Esophagus squamous epithelium (tissue), 5 donors: ENCODE measurements at places on chromosomes 5 and 9.

GRCh38 chr5:119363936-119364335 lies 8.1 kb downstream of the TNFAIP8 start:
- DNase-seq, result no peak

DNA sequence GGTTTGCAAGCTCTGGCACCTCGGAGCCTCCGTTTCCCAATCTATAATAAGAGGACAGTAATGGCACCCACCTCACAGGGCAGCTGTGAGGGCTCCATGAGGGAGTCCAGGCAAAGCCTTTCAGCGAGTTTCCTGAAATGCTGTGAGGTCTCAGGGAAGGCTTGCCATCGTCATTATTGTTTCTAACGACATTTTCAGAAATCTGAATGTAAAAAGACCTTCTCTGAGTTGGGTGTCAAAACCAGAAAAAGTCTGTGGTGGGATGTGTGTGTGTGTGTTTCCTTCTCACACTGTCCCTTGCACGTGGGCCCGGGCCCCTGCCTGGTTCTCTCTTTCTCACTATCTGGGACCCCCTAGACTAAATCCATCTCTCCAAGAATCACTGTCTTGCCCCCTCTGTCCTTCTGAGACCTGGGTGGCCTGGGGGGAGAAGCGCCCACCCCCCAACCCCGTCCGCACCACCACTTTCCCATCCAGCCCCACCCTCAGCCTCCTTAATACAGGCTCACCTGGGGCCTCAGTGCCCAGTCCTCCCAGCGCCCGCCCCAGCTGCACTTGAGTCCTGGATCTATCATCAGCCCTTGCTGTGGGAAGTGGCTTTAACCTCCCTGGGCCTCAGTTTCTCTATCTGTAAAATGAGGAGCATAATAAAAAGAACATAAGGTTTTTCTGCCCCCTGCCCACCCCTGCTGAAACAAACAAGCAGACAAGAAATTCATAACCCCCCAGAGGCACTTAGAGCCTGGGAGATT lies 180.3 kb downstream of the C9orf50 start:
- no peak for DNase-seq

DNA sequence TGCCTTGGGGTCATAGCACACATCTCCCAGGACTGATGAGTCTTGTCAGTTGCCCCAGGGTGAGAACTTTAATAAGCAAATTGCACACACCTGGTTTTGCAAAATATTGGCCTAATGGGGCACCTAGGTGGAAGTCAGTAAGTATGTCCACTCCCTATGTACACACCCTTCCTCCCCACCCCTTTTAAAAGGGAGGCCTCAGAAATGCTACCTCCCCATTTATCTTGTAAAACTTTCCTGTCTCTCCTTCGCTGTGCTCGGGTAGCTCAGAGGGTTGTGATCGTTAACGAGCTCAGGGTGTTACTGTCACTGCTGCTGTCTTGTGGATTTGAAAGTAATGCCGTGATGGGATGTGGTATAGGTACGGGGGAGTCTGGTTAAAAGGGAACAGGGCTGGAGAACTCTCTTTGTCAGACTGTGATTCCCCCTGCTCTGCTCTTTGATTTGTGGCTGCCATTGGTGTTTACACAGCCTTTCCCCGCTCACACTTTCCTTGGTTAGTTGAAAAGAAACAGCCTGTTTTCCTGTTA lies 26.2 kb downstream of the ZNF462 start:
- no peak for DNase-seq

DNA sequence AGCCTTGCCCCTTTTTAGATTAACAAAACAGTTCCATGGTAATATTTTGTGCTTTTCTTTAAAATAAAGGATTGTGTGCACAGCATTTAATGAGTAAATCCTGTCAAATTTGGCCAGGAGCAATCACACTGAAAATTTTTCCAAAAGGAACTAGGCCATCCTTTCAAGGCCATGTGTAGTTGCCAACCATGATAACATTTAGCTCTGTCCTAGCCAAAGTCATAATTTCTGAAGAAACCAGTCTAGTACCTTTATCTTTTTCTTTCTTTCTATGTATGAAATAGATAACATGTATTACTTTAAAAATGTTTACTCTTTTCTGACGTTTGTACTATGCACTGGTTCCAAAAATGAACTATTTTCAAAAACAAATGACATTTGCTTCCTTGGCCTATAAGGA lies 143.7 kb downstream of the PBX3 start:
- DNase-seq, result no peak

DNA sequence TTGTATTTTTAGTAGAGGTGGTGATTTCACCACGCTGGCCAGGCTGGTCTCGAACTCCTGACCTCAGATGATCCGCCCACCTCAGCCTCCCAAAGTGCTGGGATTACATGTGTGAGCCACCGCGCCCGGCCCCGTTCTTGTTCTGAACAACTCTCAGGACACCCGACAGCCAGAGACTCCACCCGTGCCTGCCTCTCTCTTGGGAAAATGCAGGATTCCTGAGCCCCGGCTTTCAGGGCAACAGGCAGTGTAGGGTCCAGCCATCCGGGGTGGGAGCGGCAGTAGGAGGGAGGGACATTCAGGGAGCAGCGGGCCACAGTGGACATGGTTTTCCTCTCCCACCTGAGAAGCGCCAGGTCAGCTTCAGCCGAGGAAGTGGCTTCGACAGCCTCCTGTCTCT lies 34.4 kb downstream of the NCS1 start:
- DNase-seq, result no peak

DNA sequence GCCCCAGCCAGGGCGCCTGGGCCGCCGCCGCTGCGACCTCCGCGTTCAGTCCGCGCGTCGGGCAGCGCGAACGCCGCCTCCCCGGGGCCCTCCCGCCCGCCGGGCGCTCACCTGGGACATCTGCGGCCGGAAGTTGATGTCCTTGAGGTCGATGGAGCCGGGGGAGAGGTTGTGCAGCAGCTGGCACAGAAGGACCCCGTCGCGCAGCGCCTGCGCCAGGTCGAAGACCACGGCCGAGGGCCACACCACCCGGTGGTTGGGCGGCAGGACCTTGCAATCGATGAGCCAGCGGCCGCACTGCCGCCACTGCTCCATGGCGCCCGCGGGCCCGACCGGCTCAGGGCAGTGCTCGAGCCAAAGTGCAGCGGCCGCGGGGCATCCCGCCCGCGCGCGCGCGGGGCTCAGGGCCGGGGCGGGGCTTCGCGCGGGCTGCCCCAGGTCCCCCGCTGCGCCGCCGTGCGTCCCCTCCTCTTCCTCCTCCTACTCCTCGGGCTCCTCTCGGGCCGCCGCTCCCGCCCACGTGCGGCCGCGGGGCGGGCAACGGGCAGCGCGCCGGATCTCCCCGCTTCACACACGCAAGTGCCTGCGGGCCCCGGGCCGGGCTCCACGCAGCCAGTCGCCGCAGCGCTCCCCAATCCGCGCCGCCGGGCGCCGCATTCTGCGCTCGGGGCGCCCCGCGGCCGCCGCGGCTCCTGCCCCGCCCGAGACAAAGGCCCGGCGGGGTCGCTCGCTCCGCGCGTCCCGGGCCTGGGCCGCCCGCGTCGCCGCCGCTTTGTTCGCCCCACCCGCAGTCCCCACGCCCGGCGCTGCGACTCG lies at the start of gene VAV2:
Gene VAV2, minus strand, starts transcription at position 361 of the 816 bp plus-strand sequence. Its CDS starts 46 bp downstream, at position 315.
- no peak for DNase-seq

- DNase-seq, result no peak
Observed at GRCh38 chr5:163079618-163080017, 357.8 kb upstream of the CCNG1 start.

- DNase-seq, result no peak
Observed at GRCh38 chr5:52727576-52727975, 60.1 kb upstream of the ITGA1 start.

DNA sequence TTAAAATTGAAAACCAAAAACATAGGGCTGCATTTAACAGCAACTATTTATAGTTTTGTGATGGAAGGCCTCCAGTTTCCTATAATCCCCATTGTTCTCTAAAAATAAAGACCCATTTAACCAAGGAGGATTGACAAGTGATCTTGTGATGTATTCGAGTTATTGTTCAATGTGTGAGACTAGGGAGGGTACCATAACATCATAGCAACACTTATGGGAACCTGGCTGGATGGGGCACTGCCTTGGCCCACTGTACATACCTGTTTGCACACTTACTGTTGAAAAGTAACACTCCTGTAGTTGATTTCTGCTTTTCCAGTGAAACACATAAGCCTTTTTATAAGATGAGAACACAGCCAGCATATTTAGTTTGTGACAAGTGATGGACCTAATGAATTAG lies 32.3 kb downstream of the MACIR start:
- DNase-seq, result no peak

GRCh38 chr5:126403876-126404275 lies 19.3 kb upstream of the GRAMD2B start:
- DNase-seq, result no peak

DNA sequence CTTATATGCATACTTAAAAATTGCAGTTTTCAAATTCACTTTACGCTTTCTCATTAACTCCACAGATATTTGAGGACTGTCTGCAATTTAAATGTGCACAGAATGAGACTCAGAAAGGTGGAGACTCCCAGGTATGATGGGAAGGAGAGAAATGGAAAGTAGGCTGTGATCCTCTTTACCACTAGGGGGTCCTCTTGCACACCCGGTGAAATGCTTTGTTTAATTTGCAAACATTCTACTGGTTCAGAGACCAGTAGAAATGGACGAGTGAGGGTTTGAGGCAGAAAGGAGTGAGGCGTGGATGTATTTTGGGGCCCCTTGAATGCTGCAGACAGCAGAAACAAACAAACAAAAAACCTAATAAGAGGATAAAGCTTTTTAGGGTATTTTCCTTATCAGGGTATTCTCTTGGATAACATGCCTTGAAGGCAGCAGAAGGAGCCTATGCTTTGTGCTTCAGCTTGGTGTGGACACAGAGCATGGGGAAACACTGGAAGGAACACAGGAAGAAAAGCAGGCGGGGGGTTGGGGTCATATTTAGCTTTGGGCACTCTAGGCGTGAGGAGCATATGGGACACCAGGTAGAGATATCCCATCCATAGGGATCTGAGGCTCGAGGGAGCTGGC lies 410.1 kb downstream of the DMRT2 start:
- DNase-seq, result no peak

- DNase-seq, result no peak
Observed at GRCh38 chr5:141192110-141192725, at the start of gene PCDHB10. Gene PCDHB10 (plus strand): TSS chr5:141192353. CDS start chr5:141192553, 200 bp downstream.

GRCh38 chr9:118522093-118523028 lies 818.2 kb downstream of the TLR4 start:
- no peak for DNase-seq

DNA sequence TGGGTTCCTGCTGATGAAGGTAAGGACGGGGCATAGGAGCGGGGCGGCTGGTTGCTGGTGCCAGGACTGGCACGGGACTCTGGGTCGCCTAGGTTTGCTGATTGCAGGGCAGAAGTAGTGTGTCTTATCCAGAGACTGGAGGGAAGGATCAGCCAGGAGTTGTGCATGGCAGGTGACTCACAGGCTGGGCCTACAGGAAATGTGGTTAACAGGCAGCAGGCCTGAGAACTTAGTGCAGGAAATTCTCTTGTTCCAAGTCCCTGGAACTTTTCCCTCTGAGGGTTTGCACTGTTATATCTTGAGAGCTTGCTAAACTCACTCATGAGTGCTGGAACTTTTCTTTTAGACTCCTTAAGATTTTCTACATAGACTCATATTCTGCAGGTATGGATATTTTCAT lies 95.1 kb downstream of the ANXA2R start:
- no peak for DNase-seq

DNA sequence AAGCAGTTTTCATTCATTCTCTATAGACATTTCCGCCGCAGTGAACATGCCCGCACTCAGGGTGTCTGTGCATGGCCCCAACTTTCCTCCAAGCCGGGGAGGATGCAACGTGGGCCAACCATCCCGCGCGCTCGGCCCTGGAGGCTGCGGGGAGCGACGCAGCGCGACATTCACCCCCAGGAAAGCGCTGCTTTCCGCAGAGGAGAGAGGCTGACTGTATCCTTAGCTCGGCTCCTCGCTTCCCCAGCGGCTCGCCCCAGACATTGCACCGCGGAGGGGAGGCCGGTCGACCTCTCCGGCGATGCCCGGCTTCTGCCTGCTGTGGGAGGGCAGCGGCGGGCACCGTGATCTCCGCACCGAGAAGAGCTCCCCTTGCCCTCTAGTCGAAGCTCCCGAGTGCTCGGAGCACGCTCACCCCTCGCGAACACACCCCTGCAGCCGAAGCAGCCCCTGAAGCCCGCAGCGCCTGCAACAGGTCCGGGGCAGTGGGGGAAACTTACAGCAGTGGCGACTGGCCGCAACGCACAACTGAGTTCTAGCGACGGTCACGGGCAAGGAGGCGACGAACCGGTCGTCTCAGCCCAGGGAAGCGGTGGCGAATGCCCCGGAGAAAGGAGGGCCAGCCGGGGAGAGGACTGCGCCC lies 600 bp downstream of the ENC1 start:
- DNase-seq, result no peak
